ENCODE measurements at places on chromosomes 2 and 18. TPM values are rescaled to one million over a fixed set of nuclear protein-coding genes. Genes with fewer than 3 reads are reported as not detected.

DNA sequence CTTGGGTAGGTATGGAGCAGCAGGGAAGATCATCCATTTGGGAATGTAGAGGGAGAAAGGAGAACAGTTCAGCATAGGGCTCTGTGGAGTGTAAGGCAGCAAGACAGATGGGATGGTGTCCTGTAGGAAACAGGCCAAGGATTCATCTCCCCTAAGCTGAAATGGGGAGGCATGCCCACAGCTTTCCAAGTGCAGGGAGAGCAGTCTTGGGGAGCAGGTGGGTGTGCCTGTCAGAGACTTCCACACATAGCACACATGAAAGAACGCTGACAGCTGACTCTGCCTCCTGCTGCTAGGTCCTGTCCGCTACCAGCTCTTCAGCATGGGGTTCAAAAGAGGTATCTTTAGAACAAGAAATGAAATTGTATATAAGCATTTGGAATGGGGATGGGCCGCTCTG is 9.0 kb downstream of the SETBP1 start:
- peaks cover 8% of the 10 kb centered on the region for H3K27me3 ChIP-seq
- H3K4me1 ChIP-seq = no peaks in the 10 kb centered on the region
- no peak for DNase-seq
- H3K36me3 ChIP-seq = no peaks in the 10 kb centered on the region

GRCh38 chr18:13562494-13563029 is 163.8 kb downstream of the FAM210A start:
- no peaks in the 10 kb centered on the region for H3K27me3 ChIP-seq
- peak overlapping the region; percentile 76 for H3K4me3 ChIP-seq
- peak; percentile 100 for DNase-seq

GRCh38 chr2:233462826-233463470 is 103.6 kb downstream of the USP40 start:
- H3K4me3 ChIP-seq = no peak overlapping the region
- H3K27ac ChIP-seq = no peak overlapping the region
- H3K27me3 ChIP-seq = no peaks in the 10 kb centered on the region

- H3K4me3 ChIP-seq = no peak overlapping the region
- H3K27me3 ChIP-seq = no peaks in the 10 kb centered on the region
- H3K36me3 ChIP-seq = peaks cover 20% of the 10 kb centered on the region
- no peak overlapping the region for H3K27ac ChIP-seq
- peaks cover 3% of the 10 kb centered on the region for H3K4me1 ChIP-seq
Measured at GRCh38 chr2:73260338-73260984, 23.8 kb downstream of the FBXO41 start.

DNA sequence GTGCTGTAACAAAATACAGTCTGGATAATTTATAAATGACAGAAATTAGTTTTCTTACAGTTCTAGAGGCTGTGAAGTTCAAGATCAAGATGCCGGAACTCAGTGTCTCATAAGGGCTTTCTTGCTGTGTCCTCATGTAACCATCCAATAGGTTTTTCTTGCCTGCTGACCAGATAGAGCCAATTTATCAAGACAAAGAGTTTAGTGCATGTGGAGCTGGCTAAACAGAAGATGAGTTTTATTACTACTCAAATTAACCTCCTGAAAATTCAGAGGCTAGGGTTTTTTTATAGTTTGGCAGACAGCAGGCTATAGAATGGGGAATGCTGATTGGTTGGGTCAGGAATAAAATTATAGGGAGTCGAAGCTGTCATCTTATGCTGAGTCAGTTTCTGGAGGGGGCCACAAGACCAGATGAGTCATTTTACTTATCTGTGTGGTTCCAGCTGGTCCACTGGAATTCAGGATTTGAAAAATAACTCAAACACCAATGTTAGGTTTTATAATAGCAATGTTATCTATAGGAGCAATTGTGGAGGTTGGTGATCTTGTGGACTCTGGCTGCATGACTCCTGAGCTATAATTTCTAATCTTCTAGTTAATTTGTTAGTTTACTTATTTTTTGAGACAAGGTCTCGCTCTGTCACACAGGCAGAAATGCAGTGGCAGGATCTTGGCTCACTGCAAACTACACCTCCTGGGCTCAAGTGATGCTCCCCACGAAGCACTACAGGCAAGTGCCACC is 3.2 kb upstream of the PDK1 start:
- H3K27ac ChIP-seq = no peak overlapping the region
- H3K36me3 ChIP-seq = peaks cover 61% of the 10 kb centered on the region
- H3K4me3 ChIP-seq = no peak overlapping the region
- H3K4me1 ChIP-seq = peaks cover 48% of the 10 kb centered on the region

DNA sequence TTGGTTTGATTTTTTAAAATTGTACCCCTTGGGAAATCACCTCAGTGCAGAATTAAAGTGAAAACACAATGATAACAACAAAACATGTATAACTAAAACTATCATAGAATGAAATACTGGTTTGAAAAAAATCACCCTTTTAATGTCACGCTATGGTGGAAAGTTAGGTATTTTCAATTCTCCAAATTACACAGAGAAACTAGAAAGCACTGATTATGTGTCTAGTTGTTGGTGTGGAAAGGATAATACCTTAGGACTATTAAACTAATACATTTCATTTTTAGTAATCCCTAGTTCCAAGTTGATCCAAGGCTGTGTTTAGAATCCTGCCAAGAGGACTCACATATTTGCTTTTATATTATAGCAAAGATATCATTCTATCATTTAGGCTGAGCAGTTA is 71.2 kb downstream of the NUP35 start:
- no peak overlapping the region for H3K27ac ChIP-seq
- no peaks in the 10 kb centered on the region for H3K27me3 ChIP-seq
- H3K4me3 ChIP-seq = no peak overlapping the region
- no peak for DNase-seq

GRCh38 chr18:35577045-35577848 is 4.3 kb upstream of the GALNT1 start:
- peaks cover 38% of the 10 kb centered on the region for H3K4me1 ChIP-seq
- peaks cover 5% of the 10 kb centered on the region for H3K36me3 ChIP-seq
- DNase-seq = peak; percentile 70

GRCh38 chr18:75360215-75360614 is 67.3 kb downstream of the SMIM21 start:
- H3K27ac ChIP-seq = no peak overlapping the region
- no peaks in the 10 kb centered on the region for H3K27me3 ChIP-seq

DNA sequence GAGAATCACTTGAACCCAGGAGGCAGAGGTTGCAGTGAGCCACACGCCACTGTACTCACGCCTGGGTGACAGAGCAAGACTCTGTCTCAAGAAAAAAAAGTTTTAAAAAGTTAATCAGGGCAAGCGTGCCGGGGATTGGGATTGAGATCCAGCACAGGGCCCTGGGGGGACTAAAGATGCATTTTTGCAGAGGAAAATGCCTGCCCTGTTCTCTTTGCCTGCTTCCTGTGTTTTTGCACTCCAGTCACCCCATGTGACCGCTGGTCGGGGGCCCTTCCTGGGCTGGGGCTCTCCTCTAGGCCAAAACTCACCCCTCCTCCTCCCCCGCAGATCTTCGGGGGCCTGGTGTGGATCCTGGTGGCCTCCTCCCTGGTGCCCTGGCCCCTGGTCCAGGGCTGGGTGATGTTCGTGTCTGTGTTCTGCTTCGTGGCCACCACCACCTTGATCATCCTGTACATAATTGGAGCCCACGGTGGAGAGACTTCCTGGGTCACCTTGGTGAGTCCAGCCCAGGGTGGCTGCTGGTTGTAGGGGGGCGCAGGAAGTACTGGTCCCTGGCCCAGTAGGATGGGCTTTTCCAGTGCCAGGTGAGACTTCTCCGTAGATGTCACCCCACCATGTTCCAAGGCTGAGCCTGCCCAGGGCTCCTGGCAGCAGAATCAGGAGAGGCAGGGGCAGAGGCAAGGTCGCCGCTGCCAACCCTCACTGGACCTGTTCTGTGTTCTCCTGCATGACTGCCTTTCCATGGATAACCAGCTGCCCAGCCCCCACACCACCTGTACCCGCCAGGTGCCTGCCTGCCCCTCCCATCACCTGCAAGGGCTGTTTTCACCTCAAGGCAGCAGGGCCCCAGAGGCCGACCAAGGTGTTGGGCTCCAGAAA is 22.4 kb downstream of the MAL start:
- H3K4me3 ChIP-seq = no peak overlapping the region
- no peaks in the 10 kb centered on the region for H3K27me3 ChIP-seq
- H3K36me3 ChIP-seq = peaks cover 24% of the 10 kb centered on the region
- H3K27ac ChIP-seq = peak overlapping the region; percentile 15

- no peak overlapping the region for H3K4me3 ChIP-seq
- H3K4me1 ChIP-seq = no peaks in the 10 kb centered on the region
- DNase-seq = no peak
- H3K36me3 ChIP-seq = no peaks in the 10 kb centered on the region
Measured at GRCh38 chr18:67550872-67551520, 34.5 kb upstream of the DSEL start.

DNA sequence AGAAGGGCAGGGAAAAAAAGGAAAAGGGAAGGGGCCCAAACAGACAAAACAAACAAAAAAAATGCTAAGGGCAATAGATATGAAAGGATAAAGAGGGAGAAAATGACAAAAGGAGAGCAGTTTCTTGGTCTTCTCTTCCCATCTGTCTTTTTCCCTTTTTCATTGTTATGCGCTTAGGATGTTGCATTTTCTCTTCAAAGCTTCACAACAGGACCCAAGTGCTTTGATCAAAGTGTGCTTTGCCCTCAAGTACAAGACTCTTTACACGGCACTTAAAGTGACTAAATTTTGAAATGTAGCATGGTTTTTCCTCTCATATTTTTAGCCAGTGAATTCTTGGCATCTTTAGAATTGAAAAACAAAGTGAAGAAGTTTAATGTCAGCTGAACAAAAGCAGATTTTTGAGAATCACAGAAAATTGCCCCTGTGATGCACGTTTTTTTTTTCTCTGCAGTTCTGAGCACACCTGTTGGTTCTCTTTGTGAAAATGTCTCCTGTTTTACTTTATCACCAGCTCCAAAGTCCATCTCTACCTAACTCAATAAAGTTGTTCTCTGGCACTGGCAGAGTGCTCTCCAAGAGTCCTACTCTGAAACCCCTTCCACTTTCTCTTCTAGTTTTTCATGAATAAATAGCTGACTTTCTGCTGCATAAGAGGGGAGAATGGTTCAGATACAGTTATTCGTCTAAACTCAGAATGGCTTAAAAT is 126.6 kb downstream of the KCNH7 start:
- H3K27me3 ChIP-seq = no peaks in the 10 kb centered on the region
- H3K27ac ChIP-seq = no peak overlapping the region
- H3K4me3 ChIP-seq = no peak overlapping the region
- H3K36me3 ChIP-seq = no peaks in the 10 kb centered on the region
- H3K4me1 ChIP-seq = no peaks in the 10 kb centered on the region

DNA sequence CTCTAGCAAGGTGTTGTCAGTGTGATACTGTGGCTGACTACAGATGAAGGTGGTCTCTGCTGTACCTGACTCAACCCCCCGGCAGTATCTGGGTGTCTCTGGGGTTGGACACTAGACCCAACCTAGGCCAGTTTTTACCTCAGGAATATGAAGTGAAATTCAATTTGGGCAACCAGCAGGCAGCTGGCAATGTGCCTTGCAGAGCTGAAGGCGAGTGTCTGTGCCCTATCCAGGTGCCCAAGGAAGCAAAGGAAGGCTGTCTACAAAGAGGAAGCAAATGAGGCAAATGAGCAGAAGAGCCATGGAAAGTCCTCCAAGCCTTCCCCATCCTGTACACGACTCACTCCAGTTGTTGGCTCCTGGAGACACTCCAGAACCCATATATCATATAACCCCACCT is 264.6 kb upstream of the AGAP1 start:
- H3K4me3 ChIP-seq = no peak overlapping the region
- H3K27ac ChIP-seq = no peak overlapping the region
- H3K27me3 ChIP-seq = peaks cover 13% of the 10 kb centered on the region
- H3K4me1 ChIP-seq = no peaks in the 10 kb centered on the region

SOCS6 gene
- total RNA-seq = 0.47 TPM

PLCL1 gene
- 0.69 TPM for total RNA-seq
